Motor neuron (in vitro differentiated cells): ENCODE measurements at places on chromosomes 5 and 9. TPM values are rescaled to one million over a fixed set of nuclear protein-coding genes. Genes with fewer than 3 reads are reported as not detected.

Gene CLTA
- total RNA-seq: 245 and 258 TPM in 2 replicates

Gene TMEM174
- total RNA-seq: 0.50 TPM in 1 of 2 replicates, not detected in the other

Gene GRIA1
- total RNA-seq: 203 and 219 TPM in 2 replicates

Gene PCDHA2
- 1.4 and 1.5 TPM in 2 replicates for total RNA-seq

Gene SLC25A48
- 0.45 and 0.59 TPM in 2 replicates for total RNA-seq

Gene GNA14
- total RNA-seq: 0.63 and 2.7 TPM in 2 replicates
